Esophagus squamous epithelium (tissue), 5 donors: ENCODE measurements at places on chromosomes 2 and 18.

DNA sequence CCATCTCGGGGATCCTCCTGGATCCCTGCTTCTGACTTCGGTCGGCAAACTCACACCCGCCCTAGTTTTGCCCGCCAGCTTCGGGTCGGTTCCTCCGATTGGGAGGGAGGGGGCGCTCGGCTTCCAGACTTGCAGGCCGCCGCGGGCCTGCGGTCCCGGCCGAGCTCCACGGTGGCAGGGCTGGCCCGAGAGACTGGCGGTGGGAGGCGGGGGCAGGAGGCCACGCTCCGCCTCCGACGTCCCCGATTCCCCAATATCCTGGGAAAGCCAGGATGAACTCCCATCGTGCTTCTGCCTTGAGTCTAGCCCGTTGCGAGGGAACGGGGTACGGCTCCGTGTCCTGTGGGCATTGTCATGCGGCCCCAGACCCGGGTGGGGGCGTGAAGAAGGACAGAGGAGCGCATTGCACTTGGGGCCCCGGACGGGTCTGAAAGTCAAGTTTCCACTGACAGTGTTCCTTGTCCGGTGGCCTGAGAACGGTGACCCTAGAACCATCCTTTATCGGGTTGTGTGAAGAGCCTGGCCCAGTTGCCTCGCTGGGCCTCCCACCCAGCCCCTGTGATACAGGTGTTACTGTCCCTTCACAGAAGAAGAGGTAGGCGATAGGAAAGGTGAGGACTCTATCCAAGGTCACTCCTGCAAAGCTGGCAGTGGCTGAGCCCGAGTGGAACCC, 2.4 kb upstream of the INHBB start:
- no peak for DNase-seq

DNA sequence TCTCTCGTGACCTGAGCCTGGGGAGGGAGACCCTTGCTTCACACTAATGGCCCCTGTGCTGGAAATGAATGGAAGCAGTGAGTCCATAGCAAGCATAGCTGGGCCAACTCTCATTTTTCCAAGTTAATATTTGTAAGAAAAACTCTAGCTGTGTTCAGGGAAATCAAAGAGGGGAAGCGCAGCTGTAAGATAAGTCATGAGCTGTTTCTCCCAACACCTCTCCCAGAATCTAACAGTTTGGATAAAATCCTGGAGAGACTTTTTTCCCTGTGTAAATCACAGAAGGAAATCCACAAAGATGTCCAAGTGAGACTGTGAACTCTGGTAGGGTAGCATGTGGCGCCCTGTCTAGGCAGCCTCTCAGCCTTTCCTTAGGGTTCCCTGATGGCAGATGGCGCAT, 27.2 kb downstream of the EDAR start:
- no peak for DNase-seq

GRCh38 chr2:66555501-66556324, 120.8 kb downstream of the MEIS1 start:
- DNase-seq, result no peak

DNA sequence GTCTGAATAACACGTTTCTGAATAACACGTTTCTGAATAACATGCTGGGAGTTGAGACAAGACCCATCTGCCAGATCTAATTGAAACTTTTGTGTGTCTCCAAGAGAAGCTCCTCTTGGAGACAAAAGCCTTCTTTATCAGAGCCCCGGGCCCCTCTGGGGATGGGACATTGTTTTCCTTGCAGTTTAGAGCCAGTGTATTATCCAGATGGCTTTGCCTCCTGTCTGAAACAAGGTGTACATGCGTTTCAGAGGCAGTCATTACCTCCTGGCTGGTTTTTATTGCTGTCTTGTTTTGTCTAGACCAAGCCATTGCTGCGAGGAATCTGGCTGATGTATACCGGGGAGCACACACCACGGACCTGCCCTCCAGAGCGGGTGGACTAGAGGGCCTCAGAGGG, 7.8 kb downstream of the FOSL2 start:
- no peak for DNase-seq

- no peak for DNase-seq
These were observed 9.0 kb downstream of the ERFE start for GRCh38 chr2:238167761-238168160.

- no peak for DNase-seq
These were observed 2.8 kb upstream of the SGO2 start for GRCh38 chr2:200523158-200523557.

- no peak for DNase-seq
These were observed 75.3 kb downstream of the GORASP2 start for GRCh38 chr2:171004363-171004762.
